Sigmoid colon (tissue), 7 donors: ENCODE measurements at places on chromosomes 5 and 9. TPM values are rescaled to one million over a fixed set of nuclear protein-coding genes. Genes with fewer than 3 reads are reported as not detected.

DNA sequence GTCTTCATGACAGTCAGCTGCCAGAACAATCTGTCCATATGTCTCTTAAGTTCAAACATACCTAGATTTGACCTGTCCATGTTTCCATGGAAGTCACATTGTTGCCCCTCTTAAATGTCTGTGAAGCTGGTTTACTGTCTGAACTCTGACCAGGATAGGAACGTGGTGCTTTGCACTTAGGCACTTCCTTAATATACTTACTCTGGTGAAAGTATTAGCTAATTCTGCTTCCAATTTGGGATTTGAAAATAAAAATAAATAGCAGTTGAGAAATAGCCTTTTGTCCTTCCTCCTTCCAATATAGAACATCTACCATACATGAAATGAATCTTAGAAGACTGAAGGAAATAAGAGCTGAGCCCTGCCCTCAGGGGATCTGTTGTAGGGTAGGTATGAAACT, 524.5 kb upstream of the CLINT1 start:
- DNase-seq, result no peak
- no peaks in the 10 kb centered on the region for H3K36me3 ChIP-seq
- no peaks in the 10 kb centered on the region for H3K27me3 ChIP-seq
- H3K4me3 ChIP-seq, result no peak overlapping the region
- H3K27ac ChIP-seq, result no peak overlapping the region
- peaks cover 10% of the 10 kb centered on the region for H3K4me1 ChIP-seq

GRCh38 chr9:124894741-124895170, 32.8 kb downstream of the ARPC5L start:
- H3K4me1 ChIP-seq, result no peaks in the 10 kb centered on the region
- peaks cover 85% of the 10 kb centered on the region for H3K36me3 ChIP-seq
- no peak overlapping the region for H3K27ac ChIP-seq
- H3K4me3 ChIP-seq, result no peak overlapping the region

- no peak overlapping the region for H3K27ac ChIP-seq
- no peaks in the 10 kb centered on the region for H3K36me3 ChIP-seq
- no peaks in the 10 kb centered on the region for H3K27me3 ChIP-seq
- DNase-seq, result no peak
Observed at GRCh38 chr5:98105681-98106080, 667.8 kb upstream of the RGMB start.

- no peak for DNase-seq
- H3K4me3 ChIP-seq, result no peak overlapping the region
- no peaks in the 10 kb centered on the region for H3K4me1 ChIP-seq
- H3K36me3 ChIP-seq, result no peaks in the 10 kb centered on the region
Observed at GRCh38 chr9:17613758-17614157, 34.9 kb downstream of the SH3GL2 start.

GRCh38 chr5:131005963-131006684, 158.9 kb downstream of the HINT1 start:
- no peaks in the 10 kb centered on the region for H3K4me1 ChIP-seq
- DNase-seq, result no peak
- H3K27ac ChIP-seq, result no peak overlapping the region
- no peaks in the 10 kb centered on the region for H3K36me3 ChIP-seq
- H3K4me3 ChIP-seq, result no peak overlapping the region

GRCh38 chr5:160152901-160153300, 33.7 kb upstream of the PWWP2A start:
- H3K36me3 ChIP-seq, result no peaks in the 10 kb centered on the region
- no peak for DNase-seq
- H3K27ac ChIP-seq, result no peak overlapping the region
- H3K4me1 ChIP-seq, result no peaks in the 10 kb centered on the region
- no peaks in the 10 kb centered on the region for H3K27me3 ChIP-seq

DNA sequence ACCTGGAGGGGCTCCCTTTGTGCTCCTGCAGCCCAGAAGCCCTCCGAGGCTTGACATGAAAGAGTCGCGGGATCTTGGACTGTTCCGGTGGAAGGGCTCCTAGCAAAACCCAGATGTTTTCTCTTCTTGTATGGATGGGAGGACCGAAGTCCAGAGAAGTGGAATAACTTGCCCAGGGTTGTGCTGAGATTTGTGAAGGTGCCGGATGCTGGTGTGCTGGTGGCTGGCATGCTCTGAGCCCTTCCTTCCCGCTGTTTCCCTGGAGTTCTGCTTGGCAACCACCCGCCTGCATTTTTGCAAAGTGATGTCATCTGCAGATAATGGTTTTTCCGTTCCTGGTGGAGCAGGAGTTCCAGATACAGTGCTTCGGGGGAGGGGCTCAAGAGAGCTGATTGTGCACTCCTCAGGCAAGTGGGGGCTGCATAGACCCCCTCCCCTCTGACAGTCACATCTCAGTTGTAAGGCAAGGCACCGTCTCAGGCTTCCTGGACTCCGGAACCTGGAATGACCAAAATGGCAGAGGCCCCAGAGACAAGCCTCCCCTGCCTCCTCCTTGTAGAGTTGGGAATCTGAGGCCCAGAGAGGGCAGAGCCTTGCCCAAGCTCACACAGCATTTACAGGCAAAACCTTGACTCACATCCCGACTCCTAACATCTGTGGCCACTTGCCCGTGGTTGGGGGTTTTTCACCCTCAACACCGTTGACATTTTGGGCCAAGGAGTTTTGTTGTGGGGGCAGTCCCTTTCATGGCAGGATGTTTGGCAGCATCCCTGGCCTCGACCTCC, 157.0 kb downstream of the RGS3 start:
- DNase-seq, result peak; percentile 91
- peak overlapping the region; percentile 82 for H3K27ac ChIP-seq
- H3K4me1 ChIP-seq, result peaks cover 44% of the 10 kb centered on the region
- H3K4me3 ChIP-seq, result no peak overlapping the region
- no peaks in the 10 kb centered on the region for H3K27me3 ChIP-seq

GRCh38 chr5:93708442-93708841, 33.0 kb downstream of the POU5F2 start:
- no peaks in the 10 kb centered on the region for H3K4me1 ChIP-seq
- DNase-seq, result no peak
- no peak overlapping the region for H3K27ac ChIP-seq
- H3K36me3 ChIP-seq, result no peaks in the 10 kb centered on the region
- H3K27me3 ChIP-seq, result no peaks in the 10 kb centered on the region

DNA sequence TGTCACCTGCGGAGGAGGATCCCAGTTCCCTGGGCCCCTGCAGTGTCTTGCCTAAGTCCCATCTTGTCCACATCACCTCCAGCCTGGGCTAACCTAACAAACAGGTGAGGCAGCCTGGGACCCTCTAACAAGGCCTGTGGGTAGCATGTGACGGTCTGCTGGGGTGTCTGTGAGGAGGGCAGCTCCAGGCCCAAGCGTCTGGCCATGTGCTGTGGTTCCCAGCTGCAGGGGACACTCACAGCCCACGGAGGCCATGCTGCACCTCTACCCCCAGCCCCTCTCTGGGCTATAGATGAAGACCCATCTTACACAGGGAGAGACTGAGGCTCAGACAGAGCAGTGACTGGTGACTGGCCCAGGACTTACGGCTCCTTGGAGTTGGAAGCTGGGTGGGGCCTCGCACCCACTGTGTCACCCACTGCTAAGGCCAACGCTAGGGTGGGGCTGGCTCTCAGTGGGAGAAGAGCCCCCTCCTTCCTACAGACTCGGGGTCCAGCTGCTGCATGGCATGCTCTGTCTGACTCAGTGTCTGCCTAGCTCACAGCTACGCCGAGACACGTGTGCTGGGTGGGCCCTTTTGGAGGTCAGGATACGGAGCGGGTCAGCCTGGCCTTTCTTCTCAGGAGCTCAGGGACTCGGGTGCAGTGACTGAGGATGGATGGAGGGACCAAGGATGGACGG, 40.8 kb upstream of the RNF130 start:
- H3K4me1 ChIP-seq, result no peaks in the 10 kb centered on the region
- no peak overlapping the region for H3K27ac ChIP-seq
- peak; percentile 48 for DNase-seq
- no peaks in the 10 kb centered on the region for H3K27me3 ChIP-seq
- no peak overlapping the region for H3K4me3 ChIP-seq

- no peak overlapping the region for H3K4me3 ChIP-seq
- no peaks in the 10 kb centered on the region for H3K27me3 ChIP-seq
- DNase-seq, result no peak
- no peaks in the 10 kb centered on the region for H3K36me3 ChIP-seq
- no peak overlapping the region for H3K27ac ChIP-seq
Observed at GRCh38 chr5:99314721-99315120, 385.9 kb upstream of the CHD1 start.

DNA sequence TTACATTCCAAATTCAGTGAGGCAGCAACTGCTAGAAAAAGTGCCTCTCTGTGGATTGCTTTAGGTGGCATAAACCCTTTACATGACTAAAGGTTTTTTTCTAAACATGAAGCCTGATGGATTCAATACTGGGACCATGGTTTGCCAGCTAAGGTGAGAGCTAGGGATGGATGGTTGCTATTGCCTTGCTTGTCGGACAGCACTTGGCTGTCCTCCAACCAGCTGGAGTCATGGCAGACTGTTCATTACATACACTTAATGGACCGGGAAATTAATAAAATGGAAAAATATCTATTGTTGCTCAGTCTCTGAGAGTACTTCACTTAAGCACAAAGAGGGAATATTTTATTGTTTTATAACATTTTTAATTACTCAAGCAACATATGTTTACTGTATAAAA, 116.9 kb upstream of the TRPC7 start:
- no peak overlapping the region for H3K27ac ChIP-seq
- no peaks in the 10 kb centered on the region for H3K4me1 ChIP-seq
- no peak for DNase-seq
- H3K27me3 ChIP-seq, result no peaks in the 10 kb centered on the region
- H3K4me3 ChIP-seq, result no peak overlapping the region
- H3K36me3 ChIP-seq, result no peaks in the 10 kb centered on the region

DNA sequence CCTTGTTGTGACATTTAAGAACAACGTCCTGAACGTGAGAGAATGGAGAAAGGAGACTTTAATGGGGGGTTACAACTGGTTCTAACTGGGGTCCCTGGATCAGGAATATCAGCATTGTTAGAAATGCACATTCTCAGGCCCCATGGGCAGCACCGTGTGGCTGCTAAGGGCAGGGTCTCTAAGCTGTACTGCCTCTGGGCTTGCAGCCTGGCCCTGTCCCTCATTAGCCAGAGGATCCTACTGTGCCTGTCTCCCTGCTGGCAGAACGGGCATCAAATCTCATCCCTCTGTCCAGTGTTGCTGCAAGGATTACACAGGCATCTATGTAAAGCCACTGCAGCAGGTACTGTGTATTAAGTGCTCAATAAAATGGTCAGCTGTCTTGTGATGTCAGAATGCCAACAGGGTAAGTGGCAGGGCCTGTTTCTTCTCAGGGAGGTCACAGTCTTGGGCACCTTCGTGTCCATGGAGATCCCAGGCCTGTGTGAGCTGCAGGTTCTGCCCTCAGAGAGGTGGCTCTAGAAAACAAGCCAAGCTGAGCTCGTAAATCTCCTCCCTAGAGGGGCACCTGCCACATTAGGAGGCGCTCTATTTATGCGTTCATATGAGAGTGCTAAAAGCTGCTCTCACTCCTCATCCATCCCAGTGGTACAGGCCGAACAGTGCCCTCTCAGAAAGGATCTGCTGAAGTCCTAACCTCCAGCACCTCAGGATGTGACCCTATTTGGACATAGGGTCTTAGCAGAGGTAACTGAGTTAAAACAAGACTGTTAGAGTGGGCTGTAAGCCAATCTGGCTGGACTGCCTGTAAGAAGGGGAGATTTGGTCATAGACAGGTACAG, 210.5 kb downstream of the GADD45G start:
- no peaks in the 10 kb centered on the region for H3K36me3 ChIP-seq
- no peak overlapping the region for H3K27ac ChIP-seq
- no peak overlapping the region for H3K4me3 ChIP-seq
- no peaks in the 10 kb centered on the region for H3K4me1 ChIP-seq

DNA sequence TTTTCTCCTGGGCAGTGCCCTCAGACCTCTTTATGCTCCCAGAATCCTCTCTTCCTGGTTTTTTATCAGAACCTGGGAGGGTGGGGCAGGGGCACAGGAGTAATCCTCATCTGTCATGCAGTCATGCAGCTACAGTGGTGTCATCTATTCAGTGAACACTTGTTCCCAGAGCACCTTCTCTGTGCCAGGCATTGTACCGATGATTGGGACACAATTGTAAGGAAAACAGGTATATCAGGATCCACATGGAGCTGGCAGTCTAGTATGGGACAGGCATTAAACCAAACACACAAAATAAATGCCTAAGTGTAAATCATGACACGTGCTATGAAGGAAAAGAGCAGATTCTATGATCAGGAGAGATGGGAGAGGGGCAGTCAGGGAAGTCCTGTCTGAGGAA, 21.5 kb upstream of the IDNK start:
- H3K36me3 ChIP-seq, result no peaks in the 10 kb centered on the region
- no peak for DNase-seq
- H3K4me1 ChIP-seq, result no peaks in the 10 kb centered on the region
- no peaks in the 10 kb centered on the region for H3K27me3 ChIP-seq
- H3K27ac ChIP-seq, result no peak overlapping the region

- peaks cover 7% of the 10 kb centered on the region for H3K4me1 ChIP-seq
- no peak for DNase-seq
- H3K27me3 ChIP-seq, result no peaks in the 10 kb centered on the region
Observed at GRCh38 chr9:86093788-86094555, 5.4 kb downstream of the GOLM1 start.

GRCh38 chr9:33465596-33466564, 7.8 kb downstream of the NOL6 start:
- DNase-seq, result no peak
- H3K27ac ChIP-seq, result no peak overlapping the region
- H3K4me3 ChIP-seq, result no peak overlapping the region
- peaks cover 88% of the 10 kb centered on the region for H3K36me3 ChIP-seq
- H3K4me1 ChIP-seq, result no peaks in the 10 kb centered on the region
- H3K27me3 ChIP-seq, result no peaks in the 10 kb centered on the region

LURAP1L gene
- 25.8 TPM for total RNA-seq

DDX46 gene
- 53.6 TPM for total RNA-seq

CCL21 gene
- total RNA-seq, result 129 TPM

C5 gene
- 5.4 TPM for total RNA-seq

SLC45A2 gene
- not detected for total RNA-seq

HARS2 gene
- total RNA-seq, result 18.6 TPM
